Neural progenitor cell (in vitro differentiated cells): ENCODE measurements at places on chromosomes 5 and 9. TPM values are rescaled to one million over a fixed set of nuclear protein-coding genes. Genes with fewer than 3 reads are reported as not detected.

CRHBP gene
- 0.09 and 0.51 TPM in 2 replicates for total RNA-seq

FAT2 gene
- 0.36 and 0.37 TPM in 2 replicates for total RNA-seq

RNF208 gene
- 0.77 and 0.84 TPM in 2 replicates for total RNA-seq

IFNE gene
- total RNA-seq = 0.12 TPM in 1 of 2 replicates, not detected in the other

GMCL2 gene
- not detected in 2 replicates for total RNA-seq
